ENCODE measurements at places on chromosomes 5 and 9. TPM values are rescaled to one million over a fixed set of nuclear protein-coding genes. Genes with fewer than 3 reads are reported as not detected.

SOWAHA gene
- 0.03 TPM for polyA plus RNA-seq

TMEM250 gene
- polyA plus RNA-seq, result 10.7 TPM

DMXL1 gene
- 22.5 TPM for polyA plus RNA-seq

GRCh38 chr5:96997265-96997859 is 61.5 kb downstream of the LNPEP start:
- DNase-seq, result no peak

- DNase-seq, result no peak
These were observed 44.0 kb downstream of the OLFM1 start for GRCh38 chr9:135131488-135131887.

DNA sequence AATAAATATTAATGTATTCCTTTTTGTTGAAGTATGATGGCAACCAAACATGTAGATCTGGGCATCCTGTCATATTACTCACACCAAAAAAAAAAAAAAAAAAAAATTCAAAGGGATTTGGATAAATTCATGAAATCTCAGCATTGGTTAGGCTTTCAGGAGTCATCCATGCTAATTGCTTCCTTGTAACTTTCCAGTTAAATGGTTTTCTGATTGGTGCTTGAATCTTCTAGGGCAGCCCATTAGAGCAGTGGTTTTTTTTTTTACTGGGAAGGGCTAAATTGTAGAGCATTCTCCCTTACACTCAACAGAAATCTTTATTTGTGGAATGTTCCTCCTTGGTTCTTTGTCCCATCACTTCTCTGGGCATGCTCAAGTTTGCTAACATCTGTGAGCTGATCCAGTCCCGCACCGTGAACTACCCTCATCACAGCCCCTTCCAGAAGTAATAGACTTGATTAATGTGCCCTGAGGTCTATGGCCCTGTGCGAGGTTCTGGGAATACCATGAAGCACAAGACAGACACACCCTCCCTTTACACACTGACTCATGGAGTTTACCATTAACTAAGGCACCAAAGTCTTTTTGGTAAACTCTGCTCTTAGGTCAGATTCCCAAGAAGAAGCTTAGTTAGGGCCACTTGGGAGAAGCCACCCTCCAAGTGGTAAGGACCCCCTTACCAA is 56.0 kb downstream of the RGS3 start:
- no peak for DNase-seq

- no peak for DNase-seq
These were observed 18.4 kb upstream of the EGFL7 start for GRCh38 chr9:136644343-136644592.

Data from spleen (tissue), 13 donors.